ENCODE measurements at places on chromosomes 2 and 18. TPM values are rescaled to one million over a fixed set of nuclear protein-coding genes. Genes with fewer than 3 reads are reported as not detected.

DNA sequence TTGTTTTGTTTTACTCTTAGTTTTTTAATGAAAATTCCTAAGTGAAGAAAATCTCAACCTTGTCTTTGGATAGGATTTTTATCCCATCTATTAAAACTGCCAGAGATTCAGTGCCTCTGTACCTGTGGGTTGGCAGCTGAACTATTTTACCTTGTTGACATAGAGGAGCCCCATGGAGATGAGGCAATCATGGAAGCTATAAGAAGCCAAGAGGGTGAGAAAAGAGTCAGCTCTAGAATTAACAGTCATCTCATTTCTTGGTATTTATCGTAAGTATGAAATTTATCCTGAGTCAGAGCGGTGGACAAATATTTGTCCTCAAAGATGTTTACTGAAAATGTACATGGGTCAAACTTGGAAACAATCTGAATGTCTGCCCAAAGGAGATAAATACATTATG, 35.8 kb upstream of the PGAP1 start:
- no peak for DNase-seq

- DNase-seq = no peak
Observed at GRCh38 chr2:130251873-130252620, 53.8 kb upstream of the TUBA3E start.

GPBAR1 gene
- 1.7 TPM for total RNA-seq

ALLC gene
- total RNA-seq = not detected

GIGYF2 gene
- 74.8 TPM for total RNA-seq

Data from ovary (tissue), 10 donors.